Activated T-cell treated with anti-CD3 and anti-CD28 coated beads, Interleukin-2, amount 50 U/mL, for 1 hour (primary cell): ENCODE measurements at places on chromosomes 4 and X.

DNA sequence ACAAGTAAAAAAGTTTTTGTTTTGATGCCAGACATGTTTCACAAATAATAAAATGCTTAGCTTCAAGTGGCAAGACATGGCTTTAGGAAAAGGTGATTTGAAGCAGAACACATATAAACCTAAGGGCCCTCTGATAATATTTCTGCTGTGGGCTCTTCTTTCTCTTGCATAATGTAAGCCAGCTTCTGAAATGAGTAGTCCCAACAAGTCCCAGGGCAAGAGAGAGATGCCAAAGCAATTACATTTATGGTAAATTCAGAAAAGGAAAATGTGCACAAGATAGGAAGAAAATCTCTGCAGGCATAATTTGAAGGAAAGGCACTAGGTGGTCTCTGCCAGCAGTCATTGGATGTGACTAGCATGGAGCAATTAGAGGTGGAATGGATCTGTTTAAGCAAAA lies 170.8 kb upstream of the GALNT7 start:
- no peak for DNase-seq

- DNase-seq, result no peak
These were observed 63.1 kb downstream of the COX18 start for GRCh38 chr4:73006286-73006990.

DNA sequence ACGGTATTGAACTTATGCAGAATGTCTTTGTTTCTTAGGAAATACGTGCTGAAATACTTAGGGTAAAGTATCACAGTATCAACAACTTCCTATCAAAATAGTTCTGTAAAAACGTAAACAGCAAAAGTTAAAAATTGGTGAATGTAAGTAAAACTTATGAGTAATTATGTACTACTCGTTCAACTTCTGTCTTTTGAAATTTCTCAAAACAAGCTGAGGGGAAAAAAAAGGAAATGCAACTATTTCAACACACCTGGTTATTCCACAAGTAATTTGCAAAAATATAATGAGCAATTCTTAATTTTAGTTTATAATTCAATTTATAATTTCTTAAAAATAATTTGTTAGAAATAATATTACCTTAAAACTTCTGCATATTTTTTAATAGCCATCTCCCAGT lies 8.3 kb downstream of the PPID start:
- DNase-seq, result no peak

GRCh38 chr4:184588893-184589292 lies 60.4 kb downstream of the CASP3 start:
- DNase-seq, result no peak

DNA sequence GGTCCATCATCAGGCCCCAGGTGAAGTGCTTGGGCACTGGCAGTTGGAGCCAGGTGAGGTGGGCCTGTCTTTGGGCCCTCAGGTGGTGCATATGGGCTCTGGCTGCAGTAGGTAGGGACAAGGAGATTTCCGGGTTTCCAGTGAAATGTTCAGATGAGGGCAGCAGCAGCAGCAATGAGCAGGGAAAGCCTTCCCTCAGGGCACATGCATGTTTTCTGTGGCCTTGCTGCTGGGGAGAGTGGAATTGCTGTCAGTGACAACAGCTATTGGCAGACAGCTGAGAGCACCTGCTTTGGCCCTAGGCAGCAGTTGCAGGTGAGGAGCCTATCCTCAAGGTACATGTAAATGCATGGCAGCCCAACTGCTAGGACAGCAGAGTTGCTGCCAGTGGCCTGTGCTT lies 58.9 kb upstream of the QRFPR start:
- DNase-seq, result no peak

DNA sequence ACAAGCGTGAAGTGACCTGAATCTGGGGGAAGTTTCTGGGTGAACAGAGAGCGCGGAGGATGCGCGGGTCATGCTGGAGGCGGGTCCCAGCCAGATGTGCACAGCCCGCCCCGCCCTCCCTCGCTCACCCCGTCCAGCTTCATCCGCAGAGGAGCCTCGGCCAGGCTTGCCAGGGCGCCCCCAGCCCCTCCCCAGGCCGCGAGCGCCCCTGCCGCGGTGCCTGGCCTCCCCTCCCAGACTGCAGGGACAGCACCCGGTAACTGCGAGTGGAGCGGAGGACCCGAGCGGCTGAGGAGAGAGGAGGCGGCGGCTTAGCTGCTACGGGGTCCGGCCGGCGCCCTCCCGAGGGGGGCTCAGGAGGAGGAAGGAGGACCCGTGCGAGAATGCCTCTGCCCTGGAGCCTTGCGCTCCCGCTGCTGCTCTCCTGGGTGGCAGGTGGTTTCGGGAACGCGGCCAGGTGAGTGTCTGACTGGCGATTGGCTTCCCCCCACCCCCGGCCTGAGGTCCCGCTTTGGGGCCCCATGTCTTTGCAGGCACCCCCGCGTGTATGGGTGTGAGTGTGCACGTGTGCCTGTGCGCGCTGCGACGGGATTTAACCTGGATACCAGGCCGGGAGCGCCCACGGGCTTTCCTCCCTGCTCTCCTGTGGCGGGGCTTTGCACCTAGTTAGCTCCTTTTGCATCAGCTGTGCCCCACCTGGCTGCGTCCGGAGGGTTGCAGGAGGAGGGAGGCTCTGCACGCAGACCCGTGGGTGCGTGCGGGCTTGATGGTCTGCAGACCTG lies at the start of gene EGFL6:
TSS of gene EGFL6 (plus strand) at position 123 of the 782 bp plus-strand sequence. CDS start at position 384, 261 bp downstream.
- DNase-seq, result no peak

GRCh38 chr4:103171006-103171405 lies 27.1 kb downstream of the CENPE start:
- no peak for DNase-seq

GRCh38 chr4:151402145-151402865 lies 6.7 kb upstream of the FHIP1A start:
- no peak for DNase-seq
